Stimulated activated CD8-positive, alpha-beta memory T cell treated with anti-CD3 and anti-CD28 coated beads, Interleukin-2, amount 100 ng/mL, for 48 hours (primary cell): ENCODE measurements at places on chromosomes 16 and 17.

DNA sequence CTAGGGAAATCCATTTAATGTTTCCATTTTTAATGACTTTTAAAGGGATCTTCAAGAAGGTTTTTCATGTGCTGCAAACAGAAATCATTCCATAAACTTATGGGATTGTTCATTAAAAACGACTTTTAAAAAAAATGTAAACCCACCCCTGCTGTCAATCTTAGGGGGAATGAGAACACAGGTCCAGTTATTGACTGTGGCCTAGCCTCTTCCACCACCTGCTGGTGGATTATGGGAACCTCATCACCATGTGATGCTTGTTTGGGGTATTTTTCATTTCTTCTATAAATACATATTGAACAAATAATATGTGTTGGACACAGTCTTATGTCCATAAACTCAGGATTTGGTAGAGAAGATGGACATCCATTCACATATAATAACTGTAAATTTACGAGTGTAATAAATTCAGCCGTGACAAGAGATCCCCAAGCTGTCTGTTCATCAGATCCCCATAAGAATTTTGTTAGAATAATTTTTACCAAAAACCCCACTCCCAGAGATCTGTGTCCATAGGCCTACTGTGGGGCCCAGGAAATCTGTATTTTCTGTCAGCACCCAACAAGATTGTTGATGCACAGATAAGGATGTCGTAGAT, 42.0 kb upstream of the TMC5 start:
- no peak for DNase-seq

- no peak for DNase-seq
Measured at GRCh38 chr17:42848093-42848492, 2.9 kb upstream of the AOC3 start.

GRCh38 chr17:36071751-36072150, 7.7 kb downstream of the CCL18 start:
- no peak for DNase-seq

- DNase-seq: no peak
Measured at GRCh38 chr16:55656691-55657092, 904 bp downstream of the SLC6A2 start.

- DNase-seq: no peak
Measured at GRCh38 chr17:76676629-76677028, 33.1 kb upstream of the ST6GALNAC1 start.

GRCh38 chr17:66462010-66462409, 159.6 kb downstream of the PRKCA start:
- no peak for DNase-seq
